ENCODE measurements at places on chromosomes 13 and 19.

DNA sequence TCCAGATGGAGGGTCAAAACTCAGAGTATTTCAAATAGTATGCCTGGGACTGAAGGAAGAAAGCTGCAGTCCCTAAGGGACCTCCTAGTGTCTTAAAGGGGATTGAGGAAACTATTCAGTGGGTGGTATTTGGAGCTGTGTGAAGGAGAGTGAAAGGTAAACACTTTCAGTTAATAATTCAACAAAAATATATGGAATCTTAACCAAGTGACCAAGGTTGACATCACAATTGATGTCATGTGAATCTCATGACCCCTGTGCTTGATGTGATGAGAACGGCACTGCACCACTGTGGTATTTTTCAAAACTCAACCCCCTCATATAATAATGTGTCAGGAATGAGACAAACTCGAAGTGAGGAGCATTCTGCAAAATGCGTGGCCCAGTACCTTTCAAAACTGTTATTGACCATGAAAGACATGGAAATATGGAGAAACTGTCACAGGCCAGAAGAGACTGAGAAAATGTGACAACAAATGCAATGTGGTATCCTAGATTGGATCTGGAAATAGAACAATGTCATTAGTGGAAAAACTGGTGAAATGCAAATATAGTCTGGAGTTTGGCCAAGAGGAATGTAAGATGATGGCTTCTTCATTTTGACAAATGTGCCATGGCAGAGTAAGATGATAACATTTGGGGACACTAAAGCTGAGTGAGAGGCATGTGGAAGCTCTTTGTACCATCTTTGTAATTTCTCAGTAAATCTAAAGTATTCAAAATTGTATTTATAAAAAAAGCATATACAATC is 553.9 kb downstream of the RFC3 start:
- DNase-seq, result no peak

GRCh38 chr19:29311191-29311790 is 98.3 kb upstream of the UQCRFS1 start:
- DNase-seq, result no peak

DNA sequence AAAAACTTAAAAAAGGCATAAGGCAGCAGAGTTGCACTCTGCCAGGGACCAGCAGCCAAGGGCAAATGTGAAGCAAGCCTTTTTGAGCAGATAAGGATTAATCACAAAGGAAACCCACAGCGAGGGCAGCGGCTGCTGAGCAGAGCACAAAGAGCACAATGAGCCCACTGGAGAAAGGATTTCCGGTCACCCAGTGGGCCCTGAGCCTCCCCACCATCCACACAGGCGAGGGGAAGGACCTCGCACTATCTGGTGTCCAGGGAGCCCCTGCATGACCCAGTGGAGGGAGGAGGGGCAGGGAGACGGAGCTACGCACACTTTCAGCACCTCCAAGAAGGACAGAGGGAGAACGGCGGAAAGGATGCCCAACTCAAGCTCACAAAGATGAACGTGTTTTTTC is 40.0 kb downstream of the COL4A1 start:
- no peak for DNase-seq

- DNase-seq, result no peak
Observed at GRCh38 chr13:94479616-94480015, at the start of gene DCT. TSS of gene DCT (minus strand) at chr13:94479682. CDS start at chr13:94479255, 427 bp downstream.

DNA sequence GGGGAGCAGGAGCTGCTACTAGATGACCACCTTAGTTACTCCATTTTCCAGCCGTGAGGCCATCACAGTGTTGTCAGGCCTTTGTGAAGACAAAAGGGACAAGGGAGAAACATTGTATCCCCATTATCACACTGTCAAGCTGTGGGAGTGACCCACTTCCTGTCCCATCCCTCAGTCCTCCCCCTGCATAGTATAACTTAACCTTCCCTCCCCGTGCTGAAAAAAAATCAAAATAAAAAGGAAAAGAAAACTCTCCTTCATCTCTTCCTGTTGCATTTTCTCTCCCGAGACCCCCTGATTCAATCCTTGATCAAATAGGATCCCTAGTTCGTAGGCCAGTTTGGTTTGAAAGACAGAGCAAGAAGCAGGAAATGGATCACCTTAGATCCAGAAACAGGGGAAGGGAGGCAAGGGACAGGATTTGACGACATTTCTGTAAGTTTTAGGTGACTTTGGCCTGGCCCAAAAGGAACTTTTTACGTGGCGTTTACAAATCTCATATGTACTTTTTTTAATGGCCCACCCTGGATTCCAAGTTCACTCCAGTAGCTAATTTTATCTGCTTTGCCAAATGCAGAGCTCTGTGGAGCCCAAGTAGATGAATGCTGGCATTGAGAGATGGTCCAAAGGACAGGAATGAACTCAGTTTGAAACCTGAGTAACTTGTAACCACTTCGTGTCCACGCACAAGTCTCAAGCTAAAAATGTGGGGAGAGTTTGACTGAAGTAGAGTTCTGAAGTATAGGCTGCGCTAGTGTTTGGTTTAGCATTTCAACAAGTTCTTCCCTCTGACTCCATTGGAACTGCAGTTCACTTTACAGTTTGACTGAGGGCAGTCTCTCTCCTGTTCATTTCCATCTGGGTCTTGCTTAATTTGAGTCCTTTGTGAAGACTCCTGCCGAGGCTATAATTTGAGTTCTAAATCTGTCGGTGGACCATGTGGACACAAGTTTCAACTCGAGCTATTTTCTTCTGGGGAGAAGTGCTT is 16.6 kb upstream of the GATAD2A start:
- no peak for DNase-seq

- no peak for DNase-seq
Observed at GRCh38 chr19:50181121-50181520, 18.0 kb upstream of the IZUMO2 start.

GRCh38 chr19:9528757-9529336 is 9.6 kb downstream of the ZNF426 start:
- DNase-seq, result no peak

DNA sequence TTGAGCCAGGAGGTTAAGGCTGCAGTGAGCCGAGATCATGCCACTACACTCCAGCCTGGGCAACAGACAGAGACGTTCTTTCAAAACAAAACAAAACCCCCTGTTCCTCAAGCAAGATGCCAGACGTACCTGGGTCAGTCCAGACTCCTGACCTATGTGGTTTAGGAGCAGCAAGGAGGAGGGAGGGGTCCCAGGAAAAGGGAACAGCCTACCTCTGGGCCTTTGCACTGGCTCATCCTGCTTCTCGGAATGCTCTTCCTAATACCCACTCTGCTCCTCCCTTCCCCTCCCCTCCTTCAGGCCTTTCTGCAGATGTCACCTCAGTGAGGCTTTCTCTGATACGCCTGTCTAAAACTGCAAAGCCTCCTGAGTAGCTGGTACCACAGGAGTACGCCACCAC is 9.5 kb downstream of the RINL start:
- DNase-seq, result no peak

DNA sequence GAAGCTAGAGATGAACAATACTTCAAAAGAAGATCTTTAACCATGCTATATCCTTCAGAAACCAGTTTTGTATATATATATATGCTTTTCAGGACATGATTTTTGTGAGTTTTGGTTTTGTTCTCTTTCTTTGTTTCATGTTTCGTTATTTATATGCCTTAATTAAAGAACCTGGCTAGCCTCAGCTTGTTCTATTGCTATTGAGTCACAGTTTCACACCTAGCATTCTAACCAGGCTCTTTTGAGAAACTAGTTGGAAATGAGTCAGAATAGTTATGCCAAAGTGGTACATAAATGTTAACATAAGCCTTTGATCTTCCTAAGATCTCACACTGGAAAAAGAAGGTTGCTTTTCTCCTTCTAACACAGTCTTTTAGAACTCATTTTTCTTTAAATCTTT is 1925.2 kb downstream of the OLFM4 start:
- DNase-seq, result no peak

- DNase-seq, result no peak
Observed at GRCh38 chr13:113299951-113300350, 2.9 kb downstream of the LAMP1 start.

- DNase-seq, result no peak
Observed at GRCh38 chr13:45046445-45046844, 57.1 kb downstream of the GPALPP1 start.

- DNase-seq, result no peak
Observed at GRCh38 chr13:110149036-110149435, 157.9 kb downstream of the COL4A1 start.

GRCh38 chr13:102227741-102228140 is 174.1 kb downstream of the FGF14 start:
- DNase-seq, result no peak

GRCh38 chr19:13302526-13303270 is 152.5 kb downstream of the IER2 start:
- DNase-seq, result no peak

DNA sequence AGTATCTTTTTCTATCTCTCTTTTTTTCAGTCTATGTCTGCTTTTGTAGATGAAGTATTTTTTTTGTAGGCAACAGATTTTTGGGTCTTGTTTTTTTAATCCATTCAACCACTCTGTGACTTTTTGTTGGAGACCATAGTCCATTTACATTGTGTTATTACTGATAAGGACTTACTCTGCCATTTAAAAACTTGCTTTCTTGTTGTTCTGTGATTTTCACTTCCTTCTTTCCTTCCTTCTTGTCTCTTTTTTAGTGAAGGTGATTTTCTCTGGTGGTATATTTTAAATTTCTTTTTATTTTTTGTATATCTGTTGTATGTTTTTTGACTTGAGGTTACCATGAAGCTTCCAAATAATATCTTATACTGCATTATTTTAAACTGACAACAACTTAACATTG is 79.5 kb downstream of the COG6 start:
- DNase-seq, result no peak

DNA sequence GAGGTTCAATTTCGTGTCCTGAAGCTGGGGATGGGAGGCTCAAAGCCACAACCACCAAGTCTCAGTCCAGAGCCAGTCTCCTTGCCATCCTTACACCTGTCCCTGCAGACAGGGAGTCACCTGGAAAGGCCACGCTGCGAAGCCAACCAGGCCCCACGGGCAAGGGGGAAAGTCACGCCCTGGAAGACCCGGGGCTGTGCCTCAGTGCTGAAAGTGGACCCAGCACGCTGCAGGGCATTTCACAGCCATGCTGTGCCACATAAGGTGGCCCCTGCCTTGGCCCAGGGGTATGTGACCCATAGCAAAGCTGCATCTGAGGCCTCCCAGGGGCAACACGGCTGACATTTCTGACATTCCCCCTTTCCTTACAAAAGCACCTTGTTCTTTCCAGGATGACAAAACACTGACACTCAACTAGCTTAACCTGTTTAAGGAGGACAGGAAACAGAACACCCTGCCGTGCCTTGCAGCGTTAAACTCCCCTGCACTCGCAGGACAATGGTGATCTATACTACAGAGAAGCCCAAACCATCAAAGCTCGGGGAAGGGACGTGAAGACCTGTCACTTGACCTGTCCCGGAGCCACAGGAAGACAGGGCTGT is 14.8 kb downstream of the CHERP start:
- no peak for DNase-seq

DNA sequence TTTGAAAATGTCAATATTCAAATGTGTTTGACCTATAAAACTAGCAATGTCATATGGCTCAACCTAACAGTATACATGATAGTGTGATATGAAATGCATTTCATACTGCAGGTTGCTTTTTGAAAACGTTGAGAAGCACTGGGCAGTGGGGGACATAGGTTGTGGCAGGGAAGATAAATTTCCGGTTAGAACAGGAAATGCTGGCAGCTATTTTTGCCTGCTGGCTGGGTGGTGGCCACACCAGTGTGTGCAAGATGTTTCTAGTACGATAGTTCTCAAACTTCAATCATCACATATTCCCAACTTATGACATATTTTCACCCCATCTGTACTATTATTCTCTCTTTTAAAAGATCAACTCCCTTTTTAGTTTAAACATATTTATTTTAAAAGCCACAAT is 17.2 kb downstream of the FXYD5 start:
- DNase-seq, result no peak

DNA sequence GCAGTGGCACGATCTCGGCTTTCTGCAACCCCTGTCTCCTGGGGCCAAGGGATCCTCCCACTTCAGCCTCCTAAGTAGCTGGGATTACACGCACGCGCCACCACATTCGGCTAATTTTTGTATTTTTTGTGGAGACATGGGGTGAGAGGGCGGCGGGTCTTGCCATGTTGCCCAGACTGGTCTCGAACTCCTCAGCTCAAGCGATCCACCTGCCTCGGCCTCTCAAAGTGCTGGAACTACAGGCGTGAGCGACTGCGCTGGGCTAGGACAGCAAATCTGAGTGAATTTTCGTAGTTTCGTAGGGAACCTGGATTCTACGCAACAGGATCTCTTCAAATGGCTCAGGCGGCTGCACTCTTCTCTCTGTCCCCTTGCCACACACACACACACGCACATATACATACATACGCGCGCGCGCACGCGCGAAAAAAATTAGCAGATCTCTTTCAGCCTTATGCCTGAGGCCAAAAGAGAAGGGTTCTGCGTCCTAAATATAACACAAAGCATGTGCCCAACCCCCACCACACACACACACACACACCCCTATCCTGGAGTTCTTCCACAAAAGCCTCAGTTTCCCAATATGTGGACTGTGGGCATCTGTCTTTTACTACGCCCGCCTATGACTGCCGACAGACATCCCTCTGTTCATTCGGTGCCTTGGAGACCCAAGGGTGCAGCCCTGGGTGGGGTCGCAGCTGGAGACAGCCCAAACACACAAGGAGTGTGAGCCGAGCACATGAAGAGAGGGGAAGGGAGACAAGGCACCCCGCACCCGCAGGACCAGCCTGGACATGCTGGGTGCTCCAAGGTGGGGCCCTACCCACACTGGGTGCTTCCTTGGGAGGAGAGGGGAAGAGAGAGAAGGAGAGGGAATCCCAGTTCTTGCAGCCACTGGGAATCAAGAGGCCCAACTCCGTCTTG is 616 bp downstream of the PINLYP start:
- DNase-seq, result no peak

DNA sequence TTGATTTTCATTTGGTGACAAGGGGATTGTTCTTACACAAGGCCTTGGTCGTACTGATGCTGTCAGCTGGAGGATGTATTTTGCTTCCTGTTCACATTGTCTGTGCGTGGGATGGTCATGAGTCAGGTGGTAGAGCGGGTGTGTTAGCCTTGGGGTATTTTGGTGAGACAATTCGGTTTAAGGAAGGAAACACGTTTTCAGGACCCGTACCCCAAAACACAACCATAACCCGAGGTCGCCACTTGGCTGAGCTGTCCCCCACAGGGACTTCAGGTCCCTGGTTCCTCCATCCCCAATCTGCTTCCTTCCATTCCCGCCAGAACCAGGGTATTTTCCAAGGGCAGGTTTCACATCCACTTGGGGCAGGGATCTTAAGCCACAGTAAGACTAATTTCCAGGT is 15.0 kb downstream of the MYO9B start:
- no peak for DNase-seq

DNA sequence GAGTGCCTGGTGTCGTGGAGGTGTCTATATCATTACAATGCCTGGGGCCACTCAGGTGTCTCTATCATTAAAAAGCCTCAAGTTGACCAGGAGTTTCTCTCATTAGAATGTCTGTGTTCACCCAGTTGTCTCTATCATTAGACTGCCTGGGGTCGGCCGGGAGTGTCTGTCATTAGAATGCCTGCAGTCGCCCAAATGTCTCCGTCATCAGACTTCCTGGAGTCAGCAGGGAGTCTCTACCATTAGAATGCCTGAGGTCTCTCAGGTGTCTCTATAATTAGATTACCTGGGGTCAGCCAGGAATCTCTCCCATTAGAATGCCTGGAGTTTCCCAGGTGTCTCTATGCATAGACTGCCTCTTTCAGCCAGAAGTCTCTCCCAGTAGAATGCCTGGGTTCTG is 1477.6 kb downstream of the UQCRFS1 start:
- no peak for DNase-seq

- DNase-seq, result no peak
Observed at GRCh38 chr19:18344582-18344950, 4.2 kb downstream of the PGPEP1 start.

GRCh38 chr19:47005164-47005641 is 14.4 kb upstream of the NPAS1 start:
- no peak for DNase-seq

Measured in T-helper 9 cell (primary cell).